Choroid plexus epithelial cell (primary cell): ENCODE measurements at places on chromosomes 11 and 22.

GRCh38 chr11:66407651-66408050 is 13.2 kb upstream of the NPAS4 start:
- no peak for DNase-seq

DNA sequence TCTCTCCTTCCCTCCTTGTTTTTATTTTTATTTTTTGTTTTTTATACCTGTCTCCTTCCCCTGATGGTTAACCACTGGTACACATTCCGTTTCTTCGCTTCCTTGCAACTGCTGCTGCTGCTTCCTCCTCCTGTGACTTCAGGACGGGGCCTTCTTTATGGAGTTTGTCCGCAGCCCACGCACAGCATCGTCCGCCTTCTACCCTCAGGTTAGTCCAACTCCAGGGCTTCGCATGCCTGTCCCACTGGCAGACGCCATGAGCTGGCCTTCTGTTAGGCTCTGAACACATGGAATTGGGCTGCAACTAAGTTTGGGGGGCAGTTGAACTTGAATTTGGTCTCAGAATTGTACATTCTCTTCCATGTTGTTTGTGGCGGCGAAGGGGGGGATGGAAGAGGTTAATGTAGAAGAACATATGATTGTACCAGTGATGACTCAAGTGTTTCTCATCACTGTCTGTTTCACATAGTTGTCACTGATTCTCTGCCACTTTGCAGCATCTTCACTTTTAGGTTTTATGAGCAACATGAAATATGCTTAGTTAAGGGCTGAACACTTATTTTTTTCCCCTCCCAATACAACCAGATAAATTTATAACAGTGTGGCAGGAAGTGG is 83.0 kb upstream of the YWHAH start:
- DNase-seq = no peak

DNA sequence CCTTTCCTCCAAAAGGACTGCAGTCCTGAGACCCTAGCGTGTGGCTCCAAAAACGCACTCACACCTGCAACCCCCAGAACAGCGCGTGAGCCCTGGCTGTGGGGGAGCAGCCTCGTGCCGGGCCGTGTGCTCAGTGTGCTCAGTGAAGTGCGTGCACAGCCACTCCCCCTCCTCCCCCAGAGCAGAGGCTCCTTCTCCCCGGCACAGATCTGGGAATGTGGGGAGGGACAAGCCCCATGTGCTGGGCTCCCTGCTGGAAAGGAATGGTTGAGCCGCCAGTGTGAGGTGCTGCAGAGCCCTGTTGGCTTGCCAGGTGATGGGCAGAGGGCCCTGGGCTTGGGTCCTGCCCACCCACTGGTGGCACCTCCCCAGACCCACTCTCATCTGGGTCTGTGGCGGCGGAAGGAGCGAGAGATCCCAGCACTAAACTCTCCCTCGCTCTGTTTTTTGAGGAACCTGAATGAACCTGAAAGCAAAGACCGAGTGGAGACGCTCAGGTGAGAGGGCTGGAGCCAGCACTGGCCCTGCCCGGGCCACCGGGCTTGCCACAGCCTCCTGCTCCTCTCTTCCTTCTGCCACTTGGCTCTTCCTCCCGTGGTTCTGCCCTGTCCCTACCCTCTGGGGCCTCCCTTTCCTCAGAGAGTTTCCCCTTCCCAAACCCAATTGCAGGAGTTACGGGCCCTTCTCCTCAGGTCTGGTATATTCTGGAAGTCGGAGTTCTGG is 9.0 kb downstream of the RCOR2 start:
- no peak for DNase-seq

DNA sequence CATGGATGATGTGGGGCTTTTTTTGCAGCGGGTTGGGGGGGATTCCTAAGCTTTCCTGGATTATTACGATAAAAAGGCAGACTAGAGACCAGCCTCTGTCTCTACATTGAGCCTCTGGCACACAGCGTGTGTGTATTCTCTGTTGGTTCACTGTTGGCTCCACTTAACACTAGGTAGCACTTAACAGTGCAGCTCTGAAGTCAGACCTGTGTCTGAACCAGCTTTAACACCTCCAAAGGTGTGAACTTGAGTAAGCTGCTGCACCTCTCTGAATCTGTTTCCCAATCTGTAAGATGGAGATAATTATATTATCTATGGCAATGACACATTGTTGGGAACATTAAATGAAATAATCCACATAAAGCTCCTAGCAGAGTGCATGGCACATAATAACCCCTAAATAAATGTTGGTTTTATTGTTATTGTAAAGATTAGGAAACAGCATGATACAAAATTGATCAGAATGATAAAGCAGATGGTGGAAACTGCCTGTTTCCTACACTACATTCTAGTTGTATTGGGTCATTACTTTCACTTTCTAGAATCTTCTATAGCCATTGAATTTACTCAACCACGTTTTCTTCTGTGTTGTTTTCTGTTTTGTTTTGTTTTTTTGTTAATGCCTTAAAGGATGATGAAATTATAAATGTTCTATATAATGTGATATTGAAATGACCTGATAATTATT is 108.4 kb downstream of the ARL14EP start:
- DNase-seq = no peak

- no peak for DNase-seq
Measured at GRCh38 chr11:118656563-118657165, 22.8 kb downstream of the TREH start.

GRCh38 chr11:120690406-120690805 is 178.9 kb downstream of the GRIK4 start:
- no peak for DNase-seq

GRCh38 chr11:102306048-102306597 is 11.2 kb upstream of the BIRC3 start:
- no peak for DNase-seq

GRCh38 chr11:95659088-95659487 is 130.5 kb downstream of the FAM76B start:
- no peak for DNase-seq

DNA sequence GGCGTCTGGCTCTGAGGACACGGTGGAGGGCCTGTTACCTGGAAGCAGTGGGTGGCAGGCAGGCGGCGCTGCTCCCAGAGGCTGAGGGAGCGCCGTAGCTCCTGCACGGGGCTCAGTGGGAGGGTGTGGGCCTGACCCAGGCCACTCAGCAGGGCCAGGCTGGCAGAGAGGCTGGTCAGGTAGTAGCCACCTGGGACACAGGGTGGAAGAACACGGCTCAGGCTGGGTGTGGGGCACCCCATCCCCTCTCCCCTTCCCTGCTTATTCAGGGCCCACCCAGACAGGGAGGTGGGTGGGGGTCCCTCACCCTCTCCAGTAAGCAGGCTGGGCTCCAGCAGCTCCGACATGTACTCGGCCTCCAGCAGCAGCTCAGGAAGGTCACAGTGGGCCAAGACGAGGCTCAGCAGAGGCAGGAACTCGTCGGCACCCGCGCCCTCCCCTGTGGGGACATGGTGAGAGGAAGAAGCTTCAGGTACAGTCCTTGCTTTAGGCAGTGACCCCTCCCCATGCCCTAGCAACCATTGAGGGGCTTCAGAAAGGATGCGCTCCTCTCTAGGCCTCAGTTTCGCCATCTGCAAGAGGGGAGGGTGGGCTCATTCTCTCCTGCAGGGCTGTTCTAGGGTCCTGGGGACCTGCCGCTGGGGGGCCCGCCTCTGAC is 2.9 kb downstream of the RIN1 start:
- no peak for DNase-seq
